ENCODE measurements at places on chromosomes 3 and 15. TPM values are rescaled to one million over a fixed set of nuclear protein-coding genes. Genes with fewer than 3 reads are reported as not detected.

GRCh38 chr3:126958638-126959085, 24.3 kb upstream of the PLXNA1 start:
- no peak for DNase-seq

DNA sequence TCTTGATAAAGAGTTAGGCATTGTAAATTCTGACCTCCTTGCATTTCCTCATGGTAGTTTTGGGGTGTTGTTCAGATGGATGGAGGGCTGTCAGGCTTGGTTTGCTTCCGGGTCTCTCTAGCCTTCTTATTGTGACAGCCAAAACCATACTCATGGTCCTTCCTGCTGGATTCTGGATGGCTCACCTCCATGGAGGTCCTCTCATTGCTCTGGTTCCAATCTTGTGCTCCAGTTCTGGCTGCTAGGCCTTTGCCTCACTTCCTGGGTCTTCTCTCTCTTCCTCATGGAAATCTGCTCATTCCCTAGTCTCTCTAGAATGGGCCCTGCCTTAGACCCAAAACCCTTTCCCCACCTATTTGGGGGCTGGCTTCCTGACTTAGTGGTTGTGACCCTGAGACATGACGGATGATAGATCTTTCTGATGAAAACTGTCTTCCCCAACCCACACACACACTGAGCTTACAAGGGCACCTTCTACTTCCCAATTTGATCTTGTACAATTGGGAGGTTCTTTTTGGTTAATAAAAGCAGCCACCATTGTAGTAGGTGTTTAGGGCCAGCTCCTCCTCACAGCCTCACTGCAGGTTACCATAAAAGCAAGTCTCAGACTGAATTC, 66.2 kb upstream of the XCR1 start:
- DNase-seq = no peak

DNA sequence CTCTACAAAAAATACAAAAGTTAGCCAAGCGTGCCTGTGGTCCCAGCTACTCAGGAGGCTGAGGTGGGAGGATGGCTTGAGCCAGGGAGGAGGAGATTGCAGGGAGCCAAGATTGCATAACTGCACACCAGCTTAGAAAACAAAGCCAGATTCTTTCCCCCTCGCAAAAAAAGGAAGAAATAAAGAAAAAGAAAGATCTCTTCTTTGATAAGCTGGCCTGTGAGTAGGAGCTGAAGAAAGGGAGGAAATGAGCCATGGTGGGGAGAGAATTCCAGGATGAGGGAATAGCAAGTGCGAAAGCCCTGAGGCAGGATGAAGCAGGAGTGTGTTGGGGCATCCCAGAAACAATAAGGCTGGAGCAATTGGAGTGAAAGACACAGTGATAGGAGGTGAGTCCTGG, 24.5 kb upstream of the TOP2B start:
- no peak for DNase-seq

DNA sequence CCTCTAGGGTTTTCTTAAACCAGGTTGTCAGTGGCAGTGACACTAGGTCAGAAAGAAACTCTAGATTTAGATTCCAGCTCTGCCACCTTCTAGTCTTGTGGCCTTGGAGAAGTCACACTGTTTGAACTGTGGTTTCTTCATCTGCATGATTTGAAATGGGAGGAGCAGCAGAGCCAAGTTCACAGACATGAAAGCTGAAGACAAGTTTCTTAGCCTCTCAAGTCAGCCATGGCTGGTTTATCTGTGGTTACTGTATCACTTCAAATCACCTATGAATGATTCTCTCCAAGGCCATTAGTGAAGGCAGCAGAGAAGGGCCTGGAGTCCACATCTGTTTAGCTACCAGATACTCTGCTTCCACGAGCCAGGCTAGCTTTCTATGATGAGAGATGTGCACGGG, 15.6 kb downstream of the CLEC3B start:
- no peak for DNase-seq

GRCh38 chr3:9179826-9180763, 69.4 kb downstream of the SRGAP3 start:
- no peak for DNase-seq

- no peak for DNase-seq
Measured at GRCh38 chr3:172148241-172148640, 108.9 kb downstream of the FNDC3B start.

DNA sequence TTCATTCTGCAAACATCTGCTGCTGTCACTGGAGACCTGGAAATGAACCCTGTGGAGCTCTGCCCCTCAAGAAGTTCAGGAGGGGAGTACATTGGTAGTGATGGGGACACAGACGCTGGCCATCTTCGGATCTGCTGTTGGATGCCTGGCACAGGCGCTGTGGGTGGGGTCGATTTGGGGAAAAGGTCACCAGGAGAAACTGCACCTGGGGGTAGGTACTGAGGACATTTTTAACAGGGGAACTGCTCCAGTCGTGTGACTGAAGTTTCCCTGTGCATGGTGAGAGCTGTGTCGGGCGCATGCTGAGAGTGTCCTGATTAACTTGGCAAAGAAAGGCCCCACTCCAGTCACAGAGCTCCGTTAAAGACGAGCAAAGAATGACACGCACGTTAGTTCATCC, 3.4 kb downstream of the UROC1 start:
- DNase-seq = no peak

DNA sequence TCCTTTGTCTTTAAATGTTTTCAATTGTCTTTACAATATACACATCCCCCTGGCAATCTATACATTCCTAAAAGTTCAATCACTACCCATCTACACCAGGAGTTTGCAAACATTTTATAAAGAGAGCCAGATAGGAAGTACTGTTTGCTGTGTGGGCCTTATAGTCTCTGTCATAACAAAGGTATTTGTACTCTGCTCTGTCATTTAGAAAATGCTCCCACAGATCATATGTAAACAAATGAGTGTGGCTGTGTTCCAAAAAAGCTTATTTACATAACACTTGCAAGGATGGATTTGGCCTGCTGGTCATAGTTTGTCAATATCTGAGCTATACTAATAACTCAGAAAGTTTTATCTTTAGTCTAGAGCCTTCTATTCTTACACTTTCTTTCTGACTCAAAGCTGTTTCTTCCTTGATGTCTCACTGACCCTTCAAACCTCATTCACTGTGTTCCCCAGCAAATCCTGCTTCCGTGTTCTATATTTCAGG, 511.9 kb downstream of the GBE1 start:
- no peak for DNase-seq

- no peak for DNase-seq
Measured at GRCh38 chr3:29255854-29256696, 24.8 kb upstream of the RBMS3 start.

DNA sequence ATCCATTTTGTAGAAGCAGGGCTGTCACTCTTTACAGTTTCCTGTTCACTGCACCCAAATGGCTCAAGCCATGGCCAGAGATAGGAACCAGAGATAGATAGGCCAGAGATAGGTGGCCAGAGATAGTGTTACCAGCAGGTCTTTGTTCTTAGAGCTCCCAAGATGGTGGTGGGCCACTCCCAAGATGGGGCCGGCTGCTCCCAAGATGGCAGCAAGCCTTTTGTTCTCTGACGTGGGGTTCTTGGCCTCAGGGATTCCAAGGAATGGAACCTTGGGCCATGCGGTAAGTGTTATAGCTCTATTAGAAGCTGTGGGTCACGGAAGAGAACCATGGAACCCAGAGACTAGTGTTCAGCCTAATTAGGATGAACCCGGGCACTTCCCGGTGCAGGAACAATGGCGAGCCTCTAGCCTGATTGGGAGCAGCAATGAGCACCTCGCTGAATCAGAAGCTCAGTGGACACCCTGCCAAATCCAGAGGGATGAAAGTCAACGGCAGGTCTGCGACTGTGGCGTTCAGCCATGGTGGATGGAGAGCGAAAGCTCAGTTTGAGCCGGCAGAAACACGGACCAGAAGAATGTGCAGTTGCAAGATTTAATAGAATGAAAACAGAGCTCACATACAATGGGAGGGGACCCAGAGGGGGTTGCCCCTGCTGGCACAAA, 45.0 kb upstream of the CD96 start:
- DNase-seq = no peak

- no peak for DNase-seq
Measured at GRCh38 chr3:128198313-128198712, 45.0 kb downstream of the EEFSEC start.

DNA sequence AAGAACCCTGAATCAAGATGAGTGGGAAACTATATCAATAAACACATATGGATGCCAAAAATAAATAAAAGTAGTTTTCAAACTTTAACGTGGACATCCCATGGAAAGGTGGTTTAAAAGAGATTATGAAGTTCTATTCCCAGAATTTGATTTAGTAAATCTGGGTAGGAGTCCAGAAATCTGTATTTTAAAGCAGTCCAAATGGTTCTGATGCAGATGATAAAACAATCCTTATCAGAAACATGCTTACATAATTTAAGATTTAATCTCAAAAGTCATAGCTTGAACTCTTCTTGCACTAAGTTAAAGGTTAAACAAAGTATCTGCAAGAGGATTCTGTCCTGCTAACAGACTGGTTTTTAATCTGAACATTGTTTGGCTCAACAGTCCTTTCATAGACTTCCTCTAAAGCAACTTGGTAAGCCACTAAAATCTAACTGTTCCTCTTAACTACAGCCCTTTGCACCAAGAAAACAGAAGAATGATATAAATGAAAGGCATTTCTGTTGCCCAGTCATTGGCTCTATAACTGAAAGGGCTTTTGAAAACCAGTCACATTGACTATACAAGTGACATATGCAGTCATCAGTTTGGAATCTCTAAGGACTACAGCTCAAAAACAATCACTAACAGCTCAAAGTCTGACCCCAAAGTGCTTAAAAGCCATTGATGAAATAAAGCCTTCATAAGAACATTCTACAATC, 23.4 kb upstream of the MAP4 start:
- no peak for DNase-seq

GRCh38 chr15:65323071-65323511, 18.6 kb downstream of the RNU5B-1 start:
- DNase-seq = no peak

DNA sequence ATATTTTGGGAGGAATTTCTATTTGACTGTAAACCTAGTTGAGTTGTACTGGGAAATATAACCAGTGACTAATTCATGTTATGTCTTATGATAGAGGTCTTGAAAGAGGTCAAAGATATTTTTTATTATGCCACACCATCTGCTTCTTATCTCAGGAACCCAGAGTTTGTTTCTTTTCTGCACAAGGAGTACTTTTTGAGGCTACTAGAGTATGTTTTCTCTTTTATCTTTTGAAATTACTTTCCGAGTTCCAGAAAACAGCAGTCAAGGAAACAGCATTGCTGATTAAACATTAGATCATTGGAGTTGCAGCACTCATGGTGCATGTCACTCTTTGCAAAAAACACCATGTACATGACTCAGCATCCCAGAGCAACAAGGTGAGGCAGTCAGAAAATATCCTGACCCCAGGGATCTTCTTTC, 645.8 kb upstream of the NR2F2 start:
- DNase-seq = no peak

DNA sequence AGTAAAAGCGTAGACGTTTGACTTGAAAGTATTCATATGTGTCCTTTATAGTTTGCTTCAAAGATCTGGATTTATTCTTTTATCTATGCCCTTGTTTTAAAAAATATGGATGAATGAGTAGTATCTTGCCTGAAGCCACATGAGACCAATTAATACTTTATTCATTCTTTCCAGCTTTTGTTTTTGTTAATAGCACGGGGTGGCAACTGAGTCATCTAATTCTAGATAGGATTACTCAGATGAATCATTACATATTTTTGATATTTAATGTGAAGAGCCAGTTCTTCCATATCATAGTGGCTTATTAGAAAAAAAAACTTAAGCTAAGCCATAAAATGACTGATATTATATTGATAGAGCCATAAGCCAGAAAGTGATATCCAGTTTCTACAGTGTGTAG, 121.9 kb downstream of the BBX start:
- DNase-seq = no peak

DNA sequence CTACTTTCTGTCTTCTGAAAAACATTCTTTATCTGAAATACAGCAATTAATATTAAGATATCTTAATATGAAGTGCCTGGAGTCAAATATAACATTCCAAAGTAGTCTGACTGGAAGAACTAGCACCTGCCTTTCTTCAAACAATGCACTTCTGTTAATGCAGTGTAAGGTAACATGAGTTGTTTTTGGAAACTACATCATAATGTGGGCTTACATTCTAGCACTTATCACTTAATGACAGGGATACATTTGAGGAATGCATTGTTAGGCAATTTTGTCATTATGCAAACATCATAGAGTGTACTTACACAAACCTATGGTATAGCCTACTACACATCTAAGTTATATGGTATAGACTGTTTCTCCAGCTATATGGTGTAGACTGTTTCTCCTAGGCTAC, 49.2 kb downstream of the SLC15A2 start:
- no peak for DNase-seq

DNA sequence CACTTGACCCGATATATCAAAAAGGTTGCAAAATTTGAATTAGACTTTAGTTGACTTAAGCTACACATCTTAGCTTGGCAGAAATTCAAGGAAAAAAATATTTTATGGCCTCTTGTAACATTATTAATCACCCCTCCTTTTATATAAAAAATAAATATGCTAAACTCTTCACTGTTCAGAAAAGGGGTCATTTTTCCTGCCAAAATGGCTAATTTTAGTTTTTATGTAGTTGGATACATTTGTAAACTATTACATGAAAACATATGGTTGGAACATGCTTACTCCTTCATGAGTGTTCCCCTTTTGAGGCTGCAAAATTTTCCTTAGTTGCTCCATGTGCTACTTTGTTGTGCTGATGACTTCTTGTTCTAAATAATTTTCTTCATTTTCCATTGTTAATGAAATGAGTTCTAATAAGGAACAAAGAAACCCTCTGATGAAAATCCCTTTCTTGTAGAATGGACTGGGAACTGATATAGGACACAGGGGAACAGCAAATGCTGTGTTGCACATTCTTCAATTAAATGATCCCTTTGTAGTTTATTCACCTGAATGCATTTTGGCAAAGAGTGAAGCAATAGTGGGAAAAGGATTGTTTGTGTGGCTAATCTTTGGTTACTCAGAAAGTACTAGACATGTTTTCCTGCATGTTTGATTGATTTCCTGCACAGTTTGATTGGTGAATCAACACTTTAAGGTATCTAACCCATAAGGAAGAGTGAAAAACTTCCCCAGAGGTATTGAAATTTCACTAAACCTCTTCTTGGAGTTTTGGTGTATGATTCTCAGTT, 349.3 kb downstream of the TIGIT start:
- no peak for DNase-seq

DNA sequence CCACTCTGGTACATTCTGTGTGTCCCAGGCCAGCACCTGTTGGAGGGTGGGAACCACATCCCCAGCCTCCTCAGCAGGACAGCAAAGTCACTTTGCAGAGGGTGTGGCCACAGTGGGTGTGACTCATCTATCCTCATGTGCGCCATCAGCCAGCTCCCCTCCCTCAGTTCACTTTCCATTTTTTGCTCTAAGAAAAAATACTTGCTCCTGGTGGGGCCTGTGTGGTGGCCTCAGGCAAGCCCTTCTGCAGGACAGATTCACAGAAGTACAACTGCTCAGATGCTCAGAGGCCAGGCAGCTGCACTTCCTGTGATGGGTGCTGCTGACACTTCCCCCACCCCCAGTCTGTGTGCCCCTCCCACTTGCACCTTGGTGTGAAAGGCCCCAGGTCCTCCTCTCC, 78.3 kb upstream of the ALDH1L1 start:
- no peak for DNase-seq

SHC4 gene
- 0.31 TPM for total RNA-seq

CNTN6 gene
- total RNA-seq = not detected

COLQ gene
- 1.5 TPM for total RNA-seq

PLSCR5 gene
- total RNA-seq = not detected

LIPC gene
- 3.4 TPM for total RNA-seq

MUC4 gene
- 415 TPM for total RNA-seq

PRSS50 gene
- total RNA-seq = not detected

DPPA2 gene
- not detected for total RNA-seq

TAGLN3 gene
- 0.49 TPM for total RNA-seq

Measured in mucosa of descending colon (tissue), 3 donors.